ENCODE measurements at places on chromosomes 11 and 22.

- no peak for DNase-seq
Measured at GRCh38 chr11:7905549-7905948, 25.5 kb downstream of the OR10A6 start.

DNA sequence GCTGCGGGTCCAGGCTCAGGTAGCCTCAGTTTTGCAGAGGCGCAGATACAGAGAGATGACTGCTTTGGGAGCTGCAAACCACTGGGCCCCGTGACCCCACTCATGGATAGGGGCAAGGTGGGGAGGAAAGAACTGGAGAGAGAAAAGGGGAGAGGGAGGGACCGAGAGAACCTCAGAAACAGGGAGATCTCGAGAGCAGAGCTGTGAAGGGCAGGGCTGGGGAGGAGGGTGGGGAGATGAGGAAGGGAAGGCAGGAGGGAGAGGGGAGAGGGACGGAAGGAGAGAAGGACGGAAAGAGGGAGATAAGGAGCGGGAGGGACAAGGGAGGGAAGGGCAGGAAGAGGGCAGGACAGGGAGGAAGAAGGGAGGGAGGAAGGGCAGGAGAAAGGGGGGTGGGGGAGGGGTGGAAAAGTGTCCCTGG, 46.3 kb downstream of the IGLL1 start:
- no peak for DNase-seq

DNA sequence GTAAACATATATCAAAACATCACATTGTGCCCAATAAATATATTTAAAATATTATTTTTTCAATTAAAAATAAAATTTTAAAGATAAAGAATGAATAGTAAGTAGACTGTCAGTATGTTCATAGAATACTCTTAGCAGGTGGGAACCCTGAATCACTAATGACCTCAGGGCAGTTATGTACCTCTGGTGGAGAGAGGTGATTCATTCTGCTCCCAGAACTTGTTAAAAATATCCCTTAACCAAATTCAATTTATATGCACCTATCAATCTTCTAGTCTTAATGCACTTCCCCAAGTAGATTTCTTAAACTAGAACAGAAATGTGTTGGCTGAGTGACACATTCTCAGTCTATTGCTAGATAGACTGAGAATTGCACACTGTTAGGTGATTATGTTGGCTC, 183.9 kb upstream of the SYN3 start:
- DNase-seq: no peak

DNA sequence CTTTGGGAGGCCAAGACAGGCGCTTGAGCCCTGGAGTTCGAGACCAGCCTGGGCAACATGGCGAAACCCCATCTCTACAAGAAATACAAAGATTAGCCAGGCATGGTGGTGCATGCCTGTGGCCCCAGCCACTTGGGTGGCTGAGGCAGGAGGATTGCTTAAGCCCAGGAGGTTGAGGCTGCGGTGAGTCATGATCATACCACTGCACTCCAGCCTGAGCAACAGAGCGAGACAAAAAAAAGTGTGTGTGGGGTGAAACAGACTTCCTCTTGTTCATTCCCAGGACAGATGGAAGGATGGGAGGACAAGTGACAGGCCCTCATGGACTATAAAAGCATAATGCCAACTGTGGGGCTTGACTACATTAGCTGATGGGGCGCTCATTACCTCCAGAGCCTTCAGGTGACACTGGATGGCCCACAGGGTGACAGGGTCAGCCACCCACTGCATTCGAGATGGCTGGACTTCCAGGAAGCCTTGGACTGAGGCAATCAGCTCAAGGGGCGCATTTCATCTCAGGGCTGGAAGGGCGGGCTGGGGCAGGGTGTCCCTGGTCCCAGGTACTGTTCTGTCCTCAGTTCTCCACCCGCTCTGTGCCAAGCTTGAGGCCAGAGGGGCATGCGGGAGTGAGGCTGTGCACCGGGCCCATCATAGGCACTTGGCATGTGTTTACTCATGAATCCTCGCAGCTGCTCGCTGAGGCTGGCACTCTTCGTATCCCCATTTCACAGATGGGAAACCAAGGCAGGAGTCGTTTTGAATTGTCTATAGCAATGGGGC, 12.5 kb downstream of the NPTXR start:
- DNase-seq: no peak

GRCh38 chr11:87338046-87338639, 300.4 kb downstream of the TMEM135 start:
- no peak for DNase-seq

- DNase-seq: peak; percentile 38
Measured at GRCh38 chr11:115873813-115874212, 369.6 kb upstream of the CADM1 start.

GRCh38 chr11:46345881-46346484, 1.3 kb upstream of the DGKZ start:
- DNase-seq: no peak

- no peak for DNase-seq
Measured at GRCh38 chr11:13261591-13262061, 16.0 kb upstream of the BMAL1 start.

- no peak for DNase-seq
Measured at GRCh38 chr11:106990331-106990730, 27.9 kb downstream of the GUCY1A2 start.

DNA sequence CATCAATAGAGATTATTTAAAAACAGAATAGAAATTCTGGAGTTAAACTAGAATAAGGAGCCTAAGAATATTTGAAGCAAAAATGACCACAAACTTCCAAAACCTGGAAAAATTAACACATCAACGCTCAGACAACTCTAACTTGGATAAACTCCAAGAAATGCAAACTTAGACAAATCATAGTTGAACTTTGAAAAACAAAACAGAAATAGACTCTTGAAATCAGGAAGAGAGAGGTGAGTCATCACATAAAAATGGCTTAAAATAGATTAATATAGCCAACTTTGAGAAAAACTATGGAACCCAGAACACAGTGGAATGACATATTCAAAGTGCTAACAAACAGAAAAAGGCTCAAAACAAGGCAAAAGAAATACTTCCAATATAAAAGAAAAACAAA, 974.2 kb downstream of the JRKL start:
- DNase-seq: no peak

DNA sequence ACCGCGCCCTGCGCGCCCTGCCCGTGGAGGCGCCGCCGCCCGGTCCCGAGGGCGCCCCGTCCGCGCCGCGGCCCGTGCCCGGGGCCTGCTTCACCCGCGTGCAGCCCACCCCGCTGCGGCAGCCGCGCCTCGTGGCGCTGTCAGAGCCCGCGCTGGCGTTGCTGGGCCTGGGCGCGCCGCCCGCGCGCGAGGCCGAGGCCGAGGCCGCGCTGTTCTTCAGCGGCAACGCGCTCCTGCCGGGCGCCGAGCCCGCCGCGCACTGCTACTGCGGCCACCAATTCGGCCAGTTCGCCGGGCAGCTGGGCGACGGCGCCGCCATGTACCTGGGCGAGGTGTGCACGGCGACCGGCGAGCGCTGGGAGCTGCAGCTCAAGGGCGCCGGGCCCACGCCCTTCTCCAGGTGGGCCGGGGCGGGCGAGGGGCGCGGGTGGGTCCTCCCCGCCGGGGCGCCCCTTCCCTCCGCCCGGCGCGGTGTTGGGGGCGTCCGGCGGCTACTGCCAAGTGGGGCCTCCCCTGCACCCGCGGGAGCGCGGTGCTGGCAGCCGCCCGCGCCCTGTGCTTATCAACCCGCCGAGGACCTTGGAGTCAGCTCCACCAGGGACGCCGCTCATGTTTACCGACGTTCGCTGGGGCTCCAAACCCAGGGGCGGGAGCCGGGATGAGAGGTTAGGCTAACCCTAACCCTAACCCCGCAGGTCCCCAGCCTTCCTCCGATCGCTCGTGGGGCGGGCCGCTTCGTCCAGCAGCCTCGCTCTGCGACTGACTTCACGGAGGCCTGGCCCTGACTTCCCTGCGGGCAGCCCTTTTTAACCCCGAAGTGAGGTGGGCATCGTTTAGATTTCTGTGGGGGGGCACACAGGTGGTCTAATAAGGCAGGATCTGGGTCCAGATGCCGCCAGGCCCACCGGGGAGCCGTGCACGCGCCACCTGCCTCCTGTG, 649 bp downstream of the SELENOO start:
- no peak for DNase-seq

- no peak for DNase-seq
Measured at GRCh38 chr11:110447897-110448745, 18.4 kb downstream of the FDX1 start.

DNA sequence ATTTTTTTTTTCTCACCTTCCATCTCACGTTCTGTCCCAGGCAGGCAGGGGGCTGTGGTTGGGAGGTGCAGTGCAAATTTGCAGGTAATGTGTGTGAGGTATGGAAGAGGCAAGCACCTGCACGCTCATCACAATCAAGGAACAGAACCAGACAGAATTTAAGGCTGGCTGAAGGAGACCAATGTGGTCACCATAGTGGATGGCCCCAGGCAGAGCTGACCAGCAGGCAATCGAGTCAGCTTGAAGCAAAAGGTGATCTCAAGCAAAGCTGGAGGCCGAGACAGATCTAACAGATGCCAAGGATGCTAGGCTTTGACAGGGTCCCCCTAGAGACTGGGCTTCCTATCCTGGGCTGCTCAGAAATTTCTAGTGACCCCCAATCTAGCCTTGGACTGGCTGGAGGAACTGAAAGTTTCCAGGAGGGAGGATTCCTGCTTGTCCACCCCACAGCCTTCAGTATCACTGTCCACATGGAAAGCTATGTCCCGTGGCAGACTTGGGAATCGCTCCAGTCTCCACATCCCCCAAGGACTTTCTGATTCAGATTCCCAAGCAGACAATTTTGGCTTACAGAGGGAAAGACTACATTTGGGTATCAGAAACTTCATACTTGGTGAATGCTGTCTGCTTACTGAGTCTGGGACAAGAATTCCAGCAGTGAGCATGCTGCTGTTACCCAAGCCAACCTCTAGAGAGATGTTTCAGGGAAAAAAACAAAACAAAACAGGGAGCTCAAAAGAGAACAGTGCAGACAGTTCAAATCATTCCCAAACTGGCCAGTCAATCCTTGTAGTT, 9.0 kb upstream of the MICAL3 start:
- DNase-seq: no peak

- no peak for DNase-seq
Measured at GRCh38 chr11:2708757-2709281, 9.0 kb upstream of the KCNQ1OT1 start.

DNA sequence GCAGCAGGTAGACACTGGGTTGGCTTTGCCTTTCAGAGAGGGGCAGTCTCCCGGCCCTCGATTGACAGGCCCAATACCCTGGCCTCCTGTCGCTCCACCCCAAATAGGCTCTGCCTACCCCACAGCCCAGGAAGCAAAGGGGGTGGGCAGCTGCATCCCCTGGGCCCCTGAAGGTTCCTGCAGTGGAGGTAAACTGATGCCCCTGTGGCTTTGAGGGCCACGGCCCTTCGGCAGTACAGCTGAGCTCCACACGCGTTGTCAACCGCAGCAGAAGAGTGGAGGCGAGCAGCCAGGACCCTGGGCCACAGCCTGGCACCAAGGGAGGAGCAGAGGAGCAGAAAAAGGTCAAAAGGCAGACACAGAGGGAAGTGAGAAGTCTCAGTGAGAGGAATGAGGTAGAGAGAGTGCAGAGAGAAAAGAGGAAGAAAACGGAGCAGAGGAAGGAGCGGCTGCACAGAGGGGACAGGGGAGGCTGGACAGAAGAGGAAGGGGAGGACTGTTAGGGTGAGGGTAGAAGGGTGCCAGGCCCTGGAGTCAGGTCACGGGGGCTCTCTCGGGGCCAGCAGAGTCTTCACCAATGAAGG, 64.0 kb downstream of the SLC22A12 start:
- DNase-seq: peak; percentile 54

GRCh38 chr11:116866804-116867455, 29.5 kb upstream of the APOA1 start:
- no peak for DNase-seq

DNA sequence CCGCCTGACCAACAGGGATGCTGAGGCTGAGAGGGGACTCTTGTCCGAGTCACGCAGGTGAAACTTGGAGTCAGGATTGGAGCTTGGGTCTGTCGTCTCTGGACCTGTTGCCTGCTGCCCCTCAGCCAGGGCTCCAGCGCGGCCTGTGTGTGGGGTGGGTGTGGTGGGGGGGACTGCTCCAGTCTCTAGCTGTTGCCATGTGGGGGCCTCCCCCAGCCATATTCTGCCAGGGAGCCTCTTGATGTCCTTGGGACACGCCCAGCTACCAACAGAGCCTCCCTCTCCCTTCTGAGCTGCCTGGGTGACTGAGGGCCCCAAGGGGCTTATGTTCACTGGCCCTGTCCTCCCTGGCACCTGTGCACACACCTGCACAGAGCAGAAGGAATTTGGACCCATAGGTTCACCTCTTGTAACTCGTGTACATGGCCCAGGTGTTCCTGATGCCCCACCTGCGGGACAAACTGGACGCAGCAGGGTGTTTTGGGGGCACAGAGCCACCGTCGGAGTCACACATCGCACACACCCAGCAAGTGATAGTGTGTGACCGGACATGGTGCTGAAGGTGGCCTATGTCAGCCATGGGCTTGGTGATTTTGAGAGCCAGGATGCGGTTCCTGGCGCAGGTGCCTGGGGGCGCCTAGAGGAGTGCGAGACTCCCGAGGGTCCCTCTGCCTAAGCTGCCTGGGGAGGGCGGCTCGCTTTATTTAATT, 252.3 kb downstream of the TBC1D22A start:
- DNase-seq: no peak

DNA sequence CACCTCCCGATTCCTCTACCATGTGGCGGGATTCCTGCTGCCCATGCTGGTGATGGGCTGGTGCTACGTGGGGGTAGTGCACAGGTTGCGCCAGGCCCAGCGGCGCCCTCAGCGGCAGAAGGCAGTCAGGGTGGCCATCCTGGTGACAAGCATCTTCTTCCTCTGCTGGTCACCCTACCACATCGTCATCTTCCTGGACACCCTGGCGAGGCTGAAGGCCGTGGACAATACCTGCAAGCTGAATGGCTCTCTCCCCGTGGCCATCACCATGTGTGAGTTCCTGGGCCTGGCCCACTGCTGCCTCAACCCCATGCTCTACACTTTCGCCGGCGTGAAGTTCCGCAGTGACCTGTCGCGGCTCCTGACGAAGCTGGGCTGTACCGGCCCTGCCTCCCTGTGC, 10.5 kb downstream of the CXCR5 start:
- no peak for DNase-seq

DNA sequence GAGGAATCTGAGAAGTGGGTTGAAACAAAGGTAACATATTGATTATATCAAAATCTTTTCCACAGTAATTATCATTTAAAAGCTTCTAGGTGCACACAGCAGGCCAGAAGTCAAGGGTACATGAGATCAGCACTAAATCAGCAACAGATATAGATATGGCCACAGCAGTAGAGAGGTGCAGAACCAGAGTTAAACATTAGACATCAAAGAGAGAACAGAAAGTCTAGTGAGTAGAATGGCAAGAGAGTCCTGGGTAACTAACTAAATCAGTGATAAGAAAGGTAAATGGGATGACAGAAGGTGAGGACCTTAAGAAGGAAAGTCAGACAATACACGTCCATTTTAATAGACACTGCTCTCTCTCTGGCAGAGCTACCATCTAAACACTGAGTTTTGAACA, 119.5 kb upstream of the GRIA4 start:
- DNase-seq: no peak

- no peak for DNase-seq
Measured at GRCh38 chr22:44963832-44964721, 45.7 kb downstream of the PHF21B start.

- no peak for DNase-seq
Measured at GRCh38 chr11:9796854-9797253, 133.0 kb downstream of the SWAP70 start.

Measured in germinal center (tissue), 1 donor.